Kidney (tissue), 22 donors: ENCODE measurements at places on chromosomes 5 and 9. TPM values are rescaled to one million over a fixed set of nuclear protein-coding genes. Genes with fewer than 3 reads are reported as not detected.

Gene HOMER1
- total RNA-seq, result 9.2 TPM

Gene DIPK1B
- 7.5 TPM for total RNA-seq

Gene NEUROG1
- not detected for total RNA-seq

Gene SPATA31A5
- total RNA-seq, result not detected

Gene CCDC152
- total RNA-seq, result 1.1 TPM

Gene ANKRD34B
- 1.5 TPM for total RNA-seq

Gene PAEP
- not detected for total RNA-seq

Gene QSOX2
- total RNA-seq, result 10.1 TPM

Gene DDX4
- not detected for total RNA-seq

Gene SDHA
- 135 TPM for total RNA-seq

Gene BTNL8
- 0.19 TPM for total RNA-seq

Gene LECT2
- not detected for total RNA-seq

Gene ACSL6
- 1.4 TPM for total RNA-seq

Gene GLIPR2
- 19.6 TPM for total RNA-seq

Gene DRD1
- 0.25 TPM for total RNA-seq

Gene FOXD4
- 0.60 TPM for total RNA-seq

Gene ARL10
- total RNA-seq, result 6.2 TPM

Gene TTC16
- 0.72 TPM for total RNA-seq

Gene PDE6A
- 0.03 TPM for total RNA-seq

Gene PGM5
- total RNA-seq, result 53.1 TPM

Gene TTC33
- total RNA-seq, result 20.1 TPM
